Non-pigmented ciliary epithelial cell (primary cell): ENCODE measurements at places on chromosomes 11 and 22.

GRCh38 chr11:330694-331357, 10.2 kb upstream of the IFITM3 start:
- no peak for DNase-seq

DNA sequence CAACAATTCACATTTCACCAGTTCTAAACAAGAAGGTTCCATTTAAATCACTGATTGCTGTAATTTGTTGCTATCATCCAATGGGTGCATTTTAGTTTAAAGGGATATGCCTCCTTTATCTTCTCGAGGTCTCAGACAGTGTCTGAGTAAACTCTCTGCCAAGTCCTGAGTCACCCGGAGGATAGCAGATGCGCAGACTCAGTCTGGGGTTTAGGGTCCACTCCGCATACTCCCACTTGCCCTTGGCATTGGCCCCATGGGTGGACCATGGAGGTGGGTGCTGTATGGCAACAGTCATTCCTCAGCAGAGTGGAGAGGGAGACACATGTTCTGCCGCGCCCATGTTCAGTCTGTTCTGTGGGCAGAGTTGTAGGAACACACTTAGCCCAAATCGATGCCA, 65.4 kb upstream of the CRTAM start:
- DNase-seq: no peak

- DNase-seq: peak; percentile 67
Observed at GRCh38 chr11:58625826-58626460, 3.5 kb downstream of the CNTF start.

GRCh38 chr11:101321222-101321621, 191.6 kb upstream of the PGR start:
- DNase-seq: no peak

DNA sequence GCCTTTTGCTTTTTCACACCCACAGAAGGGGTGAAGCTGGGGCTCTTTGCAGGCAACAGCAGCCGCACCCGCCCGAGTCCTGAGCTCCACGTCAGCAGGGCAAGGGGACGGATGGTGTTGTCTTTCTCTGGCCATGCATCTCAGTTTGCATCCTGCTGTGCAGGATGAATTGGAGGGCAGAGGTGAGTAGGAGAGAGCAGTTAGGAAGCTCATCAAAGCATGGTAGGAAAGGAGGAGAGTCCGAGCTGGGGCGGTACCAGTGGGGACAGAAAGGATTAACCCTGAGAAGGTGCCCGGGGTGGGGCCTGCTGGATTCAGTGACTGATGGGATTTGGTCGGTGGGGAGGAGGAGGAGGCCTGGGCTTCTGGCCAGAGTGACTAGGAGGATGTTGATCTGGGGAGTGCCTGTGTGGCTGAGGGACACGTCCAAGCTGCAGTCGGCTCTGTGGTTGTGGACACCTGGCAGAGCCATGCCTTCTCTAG, 14.6 kb downstream of the FAM83F start:
- no peak for DNase-seq
